Spinal cord (tissue), 10 donors: ENCODE measurements at places on chromosomes 2 and 18.

DNA sequence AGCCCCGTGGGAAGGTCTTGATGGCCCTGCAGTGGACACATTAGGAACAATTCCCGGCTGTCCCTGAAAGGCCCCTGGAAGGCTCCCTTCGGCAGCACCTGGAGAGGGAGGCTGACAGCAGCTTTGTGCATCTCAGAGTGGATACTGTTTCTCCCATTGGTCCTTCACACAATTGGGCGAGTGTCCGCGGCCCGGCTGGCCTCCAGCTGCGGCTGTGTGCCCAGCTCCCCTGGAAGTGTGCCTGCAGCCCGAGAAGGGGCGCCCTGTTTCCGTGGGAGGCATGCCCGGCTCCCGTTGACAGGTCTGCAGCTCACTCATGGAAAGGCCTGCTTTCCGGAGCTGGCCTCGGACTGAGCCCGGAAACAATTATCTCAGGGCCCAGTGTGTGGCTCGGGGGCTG, 103.7 kb downstream of the LPIN1 start:
- no peaks in the 10 kb centered on the region for H3K27me3 ChIP-seq
- no peak for DNase-seq
- H3K36me3 ChIP-seq = no peaks in the 10 kb centered on the region
- peak overlapping the region; percentile 12 for H3K27ac ChIP-seq
- H3K4me1 ChIP-seq = peaks cover 26% of the 10 kb centered on the region

DNA sequence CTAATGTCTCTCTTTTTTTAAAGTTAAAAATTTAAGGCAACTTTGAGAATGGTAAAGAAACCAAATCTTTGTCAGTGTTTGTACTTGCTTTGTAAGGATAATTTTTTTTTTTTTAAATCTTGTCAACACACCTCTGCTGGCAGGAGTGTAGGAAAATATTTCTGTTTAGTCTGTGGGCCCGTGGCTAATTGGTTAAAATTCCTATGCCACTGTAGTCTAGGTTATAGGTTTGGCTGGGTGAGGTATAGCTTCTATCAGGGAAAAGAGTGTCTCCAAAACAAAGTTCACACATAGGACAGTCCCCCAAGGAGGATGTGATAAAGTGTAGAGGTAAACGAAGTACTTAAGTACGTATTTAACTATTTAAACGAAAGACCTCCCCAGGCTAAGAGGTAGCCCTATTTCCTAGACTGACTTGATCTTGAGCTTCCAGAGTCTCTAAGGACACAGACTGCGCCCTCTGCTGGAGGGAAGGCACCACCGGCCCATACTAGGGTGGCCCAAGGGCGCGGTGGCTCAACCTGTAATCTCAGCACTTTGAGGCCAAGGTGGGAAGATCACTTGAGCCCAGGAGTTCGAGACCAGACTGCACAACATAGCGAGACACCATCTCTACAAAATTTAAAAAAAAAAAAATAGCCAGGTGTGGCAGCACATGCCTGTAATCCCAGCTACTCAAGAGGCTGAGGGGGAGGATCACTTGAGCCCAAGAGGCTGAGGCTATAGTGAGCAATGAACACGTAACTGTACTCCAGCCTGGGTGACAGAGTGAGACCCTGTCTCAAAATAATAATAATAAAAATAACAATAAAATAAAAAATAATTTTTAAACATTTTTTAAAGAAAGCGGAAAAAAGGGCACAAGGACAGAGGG, 8.9 kb downstream of the TEX44 start:
- H3K27me3 ChIP-seq = no peaks in the 10 kb centered on the region
- no peak overlapping the region for H3K27ac ChIP-seq
- H3K4me3 ChIP-seq = no peak overlapping the region
- no peak for DNase-seq
- H3K4me1 ChIP-seq = peaks cover 56% of the 10 kb centered on the region

GRCh38 chr2:25279091-25279651, 62.6 kb downstream of the DNMT3A start:
- H3K27me3 ChIP-seq = no peaks in the 10 kb centered on the region
- no peak overlapping the region for H3K27ac ChIP-seq
- DNase-seq = no peak
- H3K4me1 ChIP-seq = peaks cover 61% of the 10 kb centered on the region
- no peak overlapping the region for H3K4me3 ChIP-seq

- no peak overlapping the region for H3K4me3 ChIP-seq
- H3K27me3 ChIP-seq = no peaks in the 10 kb centered on the region
- H3K36me3 ChIP-seq = no peaks in the 10 kb centered on the region
- H3K27ac ChIP-seq = no peak overlapping the region
- H3K4me1 ChIP-seq = no peaks in the 10 kb centered on the region
- peak; percentile 89 for DNase-seq
Measured at GRCh38 chr2:76684756-76685155, 837.4 kb downstream of the LRRTM4 start.

DNA sequence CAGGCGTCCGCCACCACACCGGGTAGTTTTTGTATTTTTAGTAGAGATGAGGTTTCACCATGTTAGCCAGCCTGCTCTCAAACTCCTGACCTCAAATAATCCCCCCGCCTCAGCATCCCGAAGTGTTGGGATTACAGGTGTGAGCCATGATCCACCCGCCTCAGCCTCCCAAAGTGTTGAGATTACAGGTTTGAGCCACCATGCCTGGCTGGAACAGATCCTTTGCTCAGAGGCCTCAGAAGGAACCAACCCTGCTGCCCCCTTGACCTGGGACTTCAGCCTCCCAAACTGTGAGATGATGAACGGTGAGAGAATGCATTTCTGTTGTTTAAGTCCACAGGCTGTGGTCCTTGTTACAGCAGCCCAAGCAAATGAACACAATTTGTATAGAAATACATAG, 67.0 kb downstream of the NCAPH start:
- H3K4me3 ChIP-seq = no peak overlapping the region
- DNase-seq = no peak
- no peak overlapping the region for H3K27ac ChIP-seq
- H3K4me1 ChIP-seq = peaks cover 29% of the 10 kb centered on the region
- no peaks in the 10 kb centered on the region for H3K27me3 ChIP-seq
- no peaks in the 10 kb centered on the region for H3K36me3 ChIP-seq

- no peak overlapping the region for H3K4me3 ChIP-seq
- H3K36me3 ChIP-seq = peaks cover 2% of the 10 kb centered on the region
- no peaks in the 10 kb centered on the region for H3K27me3 ChIP-seq
- H3K4me1 ChIP-seq = peaks cover 9% of the 10 kb centered on the region
Measured at GRCh38 chr18:36465276-36465675, 167.8 kb downstream of the FHOD3 start.

- no peak overlapping the region for H3K27ac ChIP-seq
- no peaks in the 10 kb centered on the region for H3K4me1 ChIP-seq
- no peaks in the 10 kb centered on the region for H3K27me3 ChIP-seq
- no peak overlapping the region for H3K4me3 ChIP-seq
- DNase-seq = no peak
Measured at GRCh38 chr2:63569740-63570139, 18.5 kb downstream of the WDPCP start.

GRCh38 chr2:236755278-236755840, 185.7 kb downstream of the ACKR3 start:
- no peak overlapping the region for H3K4me3 ChIP-seq
- no peaks in the 10 kb centered on the region for H3K36me3 ChIP-seq
- H3K4me1 ChIP-seq = peaks cover 5% of the 10 kb centered on the region
- H3K27ac ChIP-seq = no peak overlapping the region
- no peaks in the 10 kb centered on the region for H3K27me3 ChIP-seq

DNA sequence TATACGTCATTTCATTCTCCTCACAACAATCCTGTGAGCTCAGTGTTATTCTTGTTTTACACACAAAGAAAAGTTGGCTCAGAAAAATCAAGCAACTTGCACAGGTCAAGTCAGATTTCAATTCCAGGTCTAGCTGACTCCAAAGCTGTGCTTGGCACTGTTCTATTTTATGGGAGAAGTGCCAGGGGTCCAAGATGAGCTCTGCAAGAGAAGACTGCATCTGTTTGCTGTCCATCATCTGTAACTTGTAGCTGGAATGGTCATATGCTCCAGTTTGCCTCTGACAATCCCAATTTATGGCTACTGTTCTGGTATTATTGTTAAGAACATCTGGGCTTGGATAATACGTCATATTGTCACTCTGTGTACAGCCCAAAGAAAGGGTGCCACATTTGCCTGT, 28.9 kb downstream of the KCNF1 start:
- H3K27me3 ChIP-seq = peaks cover under 1% of the 10 kb centered on the region
- H3K27ac ChIP-seq = no peak overlapping the region
- no peak for DNase-seq
- no peaks in the 10 kb centered on the region for H3K36me3 ChIP-seq

- H3K36me3 ChIP-seq = no peaks in the 10 kb centered on the region
- H3K4me3 ChIP-seq = no peak overlapping the region
- H3K27ac ChIP-seq = no peak overlapping the region
- no peak for DNase-seq
Measured at GRCh38 chr2:237198164-237198855, 112.6 kb downstream of the COPS8 start.

DNA sequence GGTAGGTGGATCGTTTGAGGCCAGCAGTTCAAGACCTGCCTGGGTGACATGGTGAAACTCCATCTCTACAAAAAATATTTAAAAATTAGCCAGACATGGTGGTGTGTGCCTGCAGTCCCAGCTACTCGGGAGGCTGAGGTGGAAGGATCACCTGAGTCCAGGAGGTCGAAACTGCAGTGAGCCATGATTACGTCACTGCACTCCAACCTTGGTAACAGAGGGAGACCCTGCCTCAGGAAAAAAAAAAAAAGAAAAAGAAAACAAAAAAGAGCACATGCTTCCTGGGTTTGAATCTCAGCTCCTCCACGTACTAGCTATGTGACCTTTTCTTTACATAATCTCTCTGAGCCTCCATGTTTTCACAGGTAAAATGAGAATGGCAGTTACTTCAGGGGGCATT, 107.5 kb upstream of the STPG4 start:
- no peak overlapping the region for H3K27ac ChIP-seq
- H3K36me3 ChIP-seq = no peaks in the 10 kb centered on the region
- no peak overlapping the region for H3K4me3 ChIP-seq
- no peaks in the 10 kb centered on the region for H3K27me3 ChIP-seq
- H3K4me1 ChIP-seq = peaks cover 12% of the 10 kb centered on the region
- no peak for DNase-seq

GRCh38 chr2:179861416-179862067, at the start of gene ZNF385B:
TSS of gene ZNF385B (minus strand) at chr2:179861612.
- H3K4me1 ChIP-seq = peaks cover 12% of the 10 kb centered on the region
- H3K27me3 ChIP-seq = peaks cover 38% of the 10 kb centered on the region
- H3K27ac ChIP-seq = no peak within 1 kb of the TSS
- H3K4me3 ChIP-seq = peak within 1 kb of the TSS; percentile 56
- H3K36me3 ChIP-seq = no peaks in the 10 kb centered on the region
- DNase-seq = no peak

DNA sequence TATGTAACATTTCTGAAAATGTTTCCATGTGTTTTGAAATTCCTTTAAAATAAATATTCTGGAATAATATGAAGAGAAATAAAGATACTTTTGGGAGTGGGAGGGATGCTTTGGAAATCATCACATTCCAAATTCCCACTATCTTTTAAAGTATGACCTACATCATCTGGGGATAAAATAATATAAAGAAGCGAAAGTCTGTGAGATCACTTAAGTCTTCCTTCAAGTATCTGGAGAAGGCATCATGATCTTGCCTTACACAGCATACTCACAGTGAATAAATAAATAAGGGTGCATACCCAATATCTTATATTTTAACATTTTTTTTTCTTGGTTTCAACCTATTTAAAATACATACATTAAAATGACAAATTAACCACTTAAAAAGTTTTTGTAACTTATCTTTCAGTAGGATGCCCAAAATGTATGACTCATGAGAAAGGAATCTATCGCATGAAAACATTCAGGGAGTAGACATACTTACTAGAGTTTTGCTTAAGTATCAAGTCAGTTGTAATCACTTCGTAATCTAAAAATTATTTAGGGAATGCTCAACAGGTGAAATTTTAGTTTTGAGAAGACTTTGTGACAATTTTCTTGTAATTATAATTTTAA, 248.3 kb upstream of the COL3A1 start:
- H3K36me3 ChIP-seq = no peaks in the 10 kb centered on the region
- no peaks in the 10 kb centered on the region for H3K4me1 ChIP-seq
- no peak overlapping the region for H3K4me3 ChIP-seq
- DNase-seq = no peak
- no peak overlapping the region for H3K27ac ChIP-seq
- H3K27me3 ChIP-seq = no peaks in the 10 kb centered on the region

DNA sequence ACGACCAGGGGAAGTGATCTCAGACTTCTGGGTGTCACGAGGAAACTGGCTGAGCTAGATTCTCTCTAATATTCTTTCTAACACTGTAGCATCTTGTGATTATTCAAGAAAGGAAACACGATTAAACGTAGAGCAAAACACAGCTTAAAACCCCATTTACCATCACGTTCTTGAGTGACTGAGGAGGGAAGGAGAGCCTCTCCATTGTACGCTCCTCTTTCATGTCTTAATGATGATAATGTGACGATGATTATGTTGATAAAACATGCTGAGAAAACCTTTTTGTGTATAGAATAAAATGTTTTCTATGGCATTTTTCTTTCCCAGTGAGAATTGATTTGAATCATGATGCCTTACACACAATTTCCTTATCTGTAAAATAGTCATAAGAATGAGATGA, 705.6 kb upstream of the ID2 start:
- no peaks in the 10 kb centered on the region for H3K27me3 ChIP-seq
- no peaks in the 10 kb centered on the region for H3K36me3 ChIP-seq
- DNase-seq = no peak
- no peak overlapping the region for H3K4me3 ChIP-seq
- no peaks in the 10 kb centered on the region for H3K4me1 ChIP-seq

GRCh38 chr2:202038471-202039277, 5.0 kb downstream of the FZD7 start:
- no peak for DNase-seq
- H3K4me3 ChIP-seq = peak overlapping the region; percentile 18
- peak overlapping the region; percentile 29 for H3K27ac ChIP-seq
- peaks cover 4% of the 10 kb centered on the region for H3K36me3 ChIP-seq
- peaks cover 26% of the 10 kb centered on the region for H3K4me1 ChIP-seq

DNA sequence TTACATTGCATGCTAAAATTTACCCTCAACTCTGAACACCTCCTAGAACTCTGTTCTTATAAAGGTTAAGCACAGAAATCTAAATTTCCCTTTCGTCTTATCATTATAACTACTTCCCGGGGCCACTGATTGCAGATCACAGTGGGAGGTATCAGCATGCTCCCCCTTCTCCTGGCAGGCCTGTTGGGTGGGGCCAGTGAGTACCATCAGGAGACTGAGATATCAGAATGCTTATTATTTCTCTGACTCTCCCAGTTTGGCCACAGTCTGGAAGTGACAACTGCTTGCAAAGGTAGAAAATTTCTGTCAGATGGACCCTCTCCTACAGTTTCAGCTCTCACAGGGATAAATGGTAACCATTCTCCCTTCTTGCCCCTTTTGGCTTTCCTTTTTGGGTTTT, 62.6 kb downstream of the DSEL start:
- H3K27ac ChIP-seq = no peak overlapping the region

GRCh38 chr2:83081826-83082690, 1377.0 kb downstream of the SUCLG1 start:
- no peaks in the 10 kb centered on the region for H3K36me3 ChIP-seq
- DNase-seq = peak; percentile 21
- H3K27me3 ChIP-seq = no peaks in the 10 kb centered on the region

GRCh38 chr2:7773362-7774360, 856.4 kb downstream of the RNF144A start:
- no peak overlapping the region for H3K4me3 ChIP-seq
- no peak for DNase-seq
- no peaks in the 10 kb centered on the region for H3K4me1 ChIP-seq
- no peak overlapping the region for H3K27ac ChIP-seq
- no peaks in the 10 kb centered on the region for H3K27me3 ChIP-seq

- H3K4me1 ChIP-seq = no peaks in the 10 kb centered on the region
- no peak overlapping the region for H3K4me3 ChIP-seq
- H3K36me3 ChIP-seq = no peaks in the 10 kb centered on the region
- H3K27ac ChIP-seq = no peak overlapping the region
- no peak for DNase-seq
Measured at GRCh38 chr2:143410082-143410897, 281.1 kb downstream of the ARHGAP15 start.
